ENCODE measurements at places on chromosomes 6 and 20. TPM values are rescaled to one million over a fixed set of nuclear protein-coding genes. Genes with fewer than 3 reads are reported as not detected.

The PGC gene
- total RNA-seq, result not detected

The UNC5CL gene
- 0.43 TPM for total RNA-seq

The CTAGE9 gene
- not detected for total RNA-seq

The PDYN gene
- total RNA-seq, result not detected

The HTR1E gene
- total RNA-seq, result not detected

The LY6G6D gene
- total RNA-seq, result not detected

The HBS1L gene
- 74.4 TPM for total RNA-seq

The CST1 gene
- not detected for total RNA-seq

The MATN4 gene
- total RNA-seq, result not detected

The BHLHE23 gene
- not detected for total RNA-seq

The IMPG1 gene
- total RNA-seq, result not detected

The CARMIL1 gene
- total RNA-seq, result 15.1 TPM

The NEURL2 gene
- total RNA-seq, result 5.5 TPM

The RRAGD gene
- 15.4 TPM for total RNA-seq

The RHAG gene
- not detected for total RNA-seq

The MKKS gene
- total RNA-seq, result 4.3 TPM

The CGAS gene
- total RNA-seq, result 9.2 TPM

The MOCS1 gene
- total RNA-seq, result 2.3 TPM

The JPH2 gene
- under 0.01 TPM for total RNA-seq

The CPNE5 gene
- not detected for total RNA-seq

The PACSIN1 gene
- total RNA-seq, result not detected

The SLC17A2 gene
- not detected for total RNA-seq

The TNXB gene
- 0.48 TPM for total RNA-seq

The SPATS1 gene
- total RNA-seq, result not detected

The ANKEF1 gene
- total RNA-seq, result 6.6 TPM

The TRIM15 gene
- not detected for total RNA-seq

The C6orf52 gene
- total RNA-seq, result 0.96 TPM

The TDRD6 gene
- total RNA-seq, result under 0.01 TPM

The CNR1 gene
- total RNA-seq, result 0.72 TPM

The BPIFB4 gene
- not detected for total RNA-seq

The ISM1 gene
- total RNA-seq, result not detected

The DCDC2 gene
- total RNA-seq, result 55.7 TPM

The AIF1 gene
- total RNA-seq, result not detected

The OPRL1 gene
- total RNA-seq, result under 0.01 TPM

The OR2B6 gene
- total RNA-seq, result not detected

The SIM1 gene
- total RNA-seq, result 0.72 TPM
